ENCODE measurements at places on chromosomes 2 and 18.

DNA sequence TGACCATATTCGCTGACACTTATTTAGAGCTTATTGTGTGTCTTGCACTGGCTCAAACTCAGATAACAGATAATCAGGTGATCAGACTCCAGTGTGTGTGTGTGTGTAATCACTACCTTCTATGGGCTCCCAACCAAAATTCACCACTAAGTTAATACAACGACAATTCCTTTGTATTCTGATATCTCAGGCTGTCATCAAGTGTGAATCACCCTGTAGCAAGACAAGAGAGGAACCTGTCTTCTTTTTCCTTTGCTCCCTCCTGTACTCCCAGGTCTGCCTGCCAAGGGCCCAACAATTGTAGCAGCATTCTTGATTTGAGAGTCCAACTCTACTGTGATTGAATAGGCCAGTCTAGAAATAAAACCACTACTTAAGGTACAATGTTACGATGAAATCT is 25.8 kb downstream of the ITGB6 start:
- no peak for DNase-seq

DNA sequence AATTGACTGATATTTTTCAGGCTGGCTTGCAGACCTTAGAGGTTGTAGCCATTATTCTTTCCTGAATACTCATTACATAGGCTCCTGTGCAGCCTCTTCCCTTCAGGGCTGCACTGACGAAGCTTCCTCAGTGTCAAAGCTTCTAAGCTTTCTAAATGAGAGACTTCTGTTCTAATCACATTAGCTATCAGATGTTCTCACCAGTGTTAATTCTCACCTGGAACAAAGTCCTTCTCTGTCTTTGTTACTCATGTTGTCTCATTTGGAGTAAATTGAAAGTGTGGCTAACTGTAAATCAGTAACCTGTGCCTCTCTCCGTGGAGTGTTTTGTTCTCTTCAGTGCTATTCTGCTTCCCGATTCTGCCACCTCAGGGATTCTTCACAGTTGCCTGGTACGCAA is 76.9 kb downstream of the MC4R start:
- DNase-seq = no peak

- no peak for DNase-seq
Observed at GRCh38 chr2:240637116-240637900, 12.0 kb downstream of the GPR35 start.

- no peak for DNase-seq
Observed at GRCh38 chr18:21230436-21230835, 11.6 kb upstream of the GREB1L start.

DNA sequence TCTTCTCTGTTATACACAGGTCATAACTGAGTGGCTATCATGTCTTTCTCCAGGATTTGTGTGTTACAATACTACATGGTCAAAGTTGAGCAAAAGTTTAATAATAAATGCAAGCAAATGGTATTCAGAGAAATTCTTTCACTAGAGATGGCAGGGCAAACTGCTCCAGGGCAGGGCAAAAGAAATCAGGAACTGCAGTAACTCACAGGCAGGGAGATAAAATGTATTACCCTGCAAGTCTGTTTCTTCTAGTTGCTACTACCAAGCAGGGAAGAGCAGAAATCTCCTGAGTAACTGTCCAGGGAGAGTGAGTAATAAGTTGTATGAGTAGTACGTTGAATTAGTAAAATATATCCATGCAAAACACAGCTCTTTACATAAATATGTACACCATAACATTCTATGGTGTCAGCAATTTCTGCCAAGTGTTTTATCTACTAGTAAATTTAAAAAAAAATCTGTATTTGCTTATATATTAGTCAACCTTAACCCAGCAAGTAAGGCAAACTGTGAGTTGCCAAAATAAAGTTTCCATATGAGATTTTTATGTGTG is 404.1 kb downstream of the ZEB2 start:
- no peak for DNase-seq

GRCh38 chr2:61340242-61340641 is 130.6 kb downstream of the USP34 start:
- DNase-seq = no peak

GRCh38 chr2:20008703-20009102 is 3.8 kb downstream of the MATN3 start:
- DNase-seq = no peak

GRCh38 chr2:113842919-113843736 is 46.8 kb upstream of the ACTR3 start:
- DNase-seq = no peak

DNA sequence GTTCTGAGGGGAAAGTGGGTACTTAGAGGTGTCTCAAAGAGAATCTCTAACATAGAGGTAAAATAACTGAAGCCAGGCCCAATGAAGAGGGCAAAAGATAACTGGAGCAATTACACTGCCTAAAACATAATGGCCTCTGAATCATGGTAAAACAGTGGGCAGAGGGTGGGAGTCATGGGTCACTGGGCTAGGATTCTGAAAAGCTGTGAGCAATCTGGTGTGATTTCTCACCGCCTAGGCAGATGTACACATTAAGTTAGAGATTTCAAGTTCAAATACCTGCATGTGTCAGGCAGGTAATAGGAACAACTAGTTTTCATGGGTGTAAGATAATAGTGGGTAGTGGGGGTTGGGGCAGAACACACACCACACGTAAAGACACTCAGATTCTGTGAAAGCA is 45.6 kb downstream of the INSIG2 start:
- no peak for DNase-seq

- no peak for DNase-seq
Observed at GRCh38 chr2:8974016-8974415, 29.5 kb downstream of the MBOAT2 start.

DNA sequence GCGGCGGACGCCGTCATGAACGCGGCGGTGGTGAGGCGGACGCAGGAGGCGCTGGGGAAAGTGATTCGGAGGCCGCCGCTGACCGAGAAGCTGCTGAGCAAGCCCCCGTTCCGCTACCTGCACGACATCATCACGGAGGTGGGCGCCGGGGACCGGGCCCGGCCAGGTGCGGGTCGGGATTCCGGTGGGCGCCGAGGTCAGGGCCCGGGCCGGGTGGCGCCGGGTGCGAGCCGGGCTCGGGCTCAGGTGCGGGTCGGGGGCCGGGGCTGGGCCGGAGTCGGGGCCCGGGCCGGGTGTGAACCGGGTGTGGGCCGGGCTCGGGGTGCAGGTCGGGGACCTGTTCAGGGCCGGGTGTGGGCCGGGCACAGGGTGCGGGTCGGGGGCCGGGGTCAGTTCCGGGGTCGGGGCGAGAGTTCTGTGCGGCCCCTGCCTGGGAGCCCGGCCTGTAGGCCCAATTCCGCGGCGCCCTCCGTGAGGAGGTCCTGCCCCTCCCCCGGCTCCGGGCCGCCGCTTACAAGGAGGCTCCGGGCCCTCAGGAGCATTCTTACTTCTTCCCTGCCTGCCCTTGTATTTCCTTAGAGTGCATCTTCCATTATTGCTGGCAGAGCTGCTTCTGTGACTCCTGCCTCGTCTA is 447 bp downstream of the TRAF3IP1 start:
- peak; percentile 44 for DNase-seq

DNA sequence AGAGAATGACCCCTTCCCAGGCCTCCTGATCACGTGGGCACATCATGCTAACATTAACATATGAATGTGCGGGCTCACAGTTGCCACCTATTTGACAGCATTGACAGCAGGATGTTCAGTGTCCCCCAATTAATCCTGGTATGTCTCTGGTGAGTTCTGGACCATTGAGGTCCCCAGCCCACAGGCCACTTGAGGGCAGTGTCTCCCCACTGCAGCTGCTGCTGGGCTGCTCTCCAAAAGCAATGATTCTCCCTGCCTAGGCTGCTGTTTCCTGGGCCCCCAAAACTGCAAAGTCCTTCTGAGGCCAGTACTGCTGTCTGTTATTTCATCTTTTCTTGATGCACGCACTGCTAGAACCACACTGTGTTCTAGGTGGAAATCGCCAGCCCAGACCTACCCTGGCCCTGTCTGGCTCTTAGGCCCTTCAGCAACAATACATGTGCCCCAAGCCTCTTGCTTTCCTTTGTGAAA is 52.7 kb upstream of the MAPK4 start:
- DNase-seq = no peak

DNA sequence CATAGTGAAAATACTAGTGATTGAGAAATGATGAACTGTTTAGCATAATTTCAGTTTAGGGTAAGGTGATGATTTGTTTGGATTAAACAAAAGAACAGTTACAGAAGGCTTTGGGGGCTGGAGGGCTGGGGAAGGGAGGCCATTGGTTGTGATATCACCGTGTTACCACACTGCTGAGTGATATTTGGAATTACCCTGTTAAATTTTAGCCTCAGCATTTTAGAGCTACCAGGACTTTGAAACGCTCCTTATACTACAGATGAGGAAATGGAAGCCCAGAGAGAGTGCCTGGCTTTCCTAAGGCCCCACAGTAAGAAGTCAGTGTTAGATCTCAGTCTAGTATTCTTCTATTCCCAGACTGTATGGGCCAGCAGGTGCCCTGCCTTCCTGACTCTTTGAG is 15.6 kb downstream of the ARHGEF33 start:
- DNase-seq = no peak
